Panc1 (cell line): ENCODE measurements at places on chromosomes 3 and 15. TPM values are rescaled to one million over a fixed set of nuclear protein-coding genes. Genes with fewer than 3 reads are reported as not detected.

Gene NMD3
- 64.6 TPM for total RNA-seq

Gene ZPLD1
- not detected for total RNA-seq

Gene RNU5B-1
- not detected for total RNA-seq

Gene GUCA1C
- total RNA-seq, result not detected

Gene LRRC34
- 1.2 TPM for total RNA-seq

Gene PRTG
- 11.4 TPM for total RNA-seq

Gene THBS1
- 61.9 TPM for total RNA-seq

Gene ADGRG7
- total RNA-seq, result not detected

Gene SI
- total RNA-seq, result not detected

Gene ACTC1
- total RNA-seq, result not detected

DNA sequence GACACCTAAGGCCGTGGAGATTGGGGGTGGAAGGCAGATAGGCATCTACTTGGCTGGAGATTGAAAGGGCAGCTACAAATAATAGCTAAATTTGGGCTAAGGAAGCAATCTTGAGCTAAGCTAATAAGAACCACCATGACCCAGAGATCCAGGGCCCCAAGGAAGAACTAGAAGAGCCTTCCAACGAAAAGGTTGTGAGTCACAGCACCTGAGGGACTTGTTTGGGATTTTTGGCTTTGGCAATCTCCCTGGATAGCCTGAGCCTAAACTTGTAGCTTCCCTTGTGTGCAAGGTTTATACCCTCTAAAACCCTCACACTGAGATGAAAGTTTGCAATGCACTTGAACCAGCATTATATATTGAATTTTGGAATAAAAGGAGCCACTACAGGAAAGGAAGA lies 364.0 kb upstream of the IL12A start:
- DNase-seq, result no peak

GRCh38 chr3:177448987-177449359 lies 251.7 kb upstream of the TBL1XR1 start:
- DNase-seq, result no peak

GRCh38 chr3:15964605-15965442 lies 167.0 kb upstream of the ANKRD28 start:
- DNase-seq, result no peak

- no peak for DNase-seq
Observed at GRCh38 chr15:39419651-39420050, 161.2 kb upstream of the THBS1 start.

GRCh38 chr15:51024735-51025453 lies 69.8 kb downstream of the TNFAIP8L3 start:
- no peak for DNase-seq

DNA sequence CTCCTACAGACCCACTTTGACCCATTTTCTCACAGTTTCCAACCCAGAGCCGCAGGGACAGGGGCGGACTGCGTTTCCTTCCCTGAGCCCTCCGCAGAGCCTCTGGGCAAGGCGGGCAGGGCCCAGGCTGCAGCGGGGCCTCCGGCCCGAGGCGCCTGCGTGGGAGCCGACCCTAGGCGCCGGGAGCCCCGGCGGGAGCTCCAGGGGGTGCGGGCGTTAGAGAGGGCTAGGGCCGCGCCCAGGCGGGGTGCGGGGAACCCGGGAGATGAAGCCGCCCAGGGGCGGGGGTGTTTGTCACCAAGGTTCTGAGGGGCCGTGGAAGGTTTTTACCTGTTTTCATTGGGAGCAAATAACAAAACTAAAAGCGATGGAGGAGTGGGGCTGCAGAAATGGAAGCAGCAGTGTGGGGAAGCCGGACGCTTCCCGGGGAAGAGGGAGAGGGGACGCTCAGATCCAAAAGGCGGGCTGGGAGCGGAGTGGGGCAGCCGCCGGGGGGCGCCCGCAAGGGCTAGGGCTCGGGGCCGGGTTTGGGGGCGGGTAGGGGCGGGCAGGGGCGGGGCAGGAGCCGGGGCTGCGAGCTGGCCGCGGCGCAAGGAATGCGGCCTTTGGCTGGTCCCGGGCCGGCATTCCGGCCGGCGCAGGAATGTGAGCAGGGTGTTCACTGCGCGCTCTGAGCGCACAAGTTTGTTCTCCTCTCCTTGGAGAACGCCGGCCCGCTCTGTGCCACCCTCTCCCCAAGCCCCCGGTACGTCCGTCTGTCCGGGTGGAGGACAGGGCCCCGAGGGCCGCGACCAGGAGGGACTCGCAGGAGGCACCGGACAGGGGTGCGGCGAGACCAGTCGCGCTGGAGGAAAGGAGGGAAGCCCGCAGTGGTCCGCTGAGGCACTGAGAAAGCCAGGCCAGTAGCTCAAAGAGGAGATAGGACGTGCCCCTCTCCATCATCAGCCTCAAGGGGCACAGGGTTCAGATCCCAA lies 61.1 kb downstream of the AMOTL2 start:
- no peak for DNase-seq

DNA sequence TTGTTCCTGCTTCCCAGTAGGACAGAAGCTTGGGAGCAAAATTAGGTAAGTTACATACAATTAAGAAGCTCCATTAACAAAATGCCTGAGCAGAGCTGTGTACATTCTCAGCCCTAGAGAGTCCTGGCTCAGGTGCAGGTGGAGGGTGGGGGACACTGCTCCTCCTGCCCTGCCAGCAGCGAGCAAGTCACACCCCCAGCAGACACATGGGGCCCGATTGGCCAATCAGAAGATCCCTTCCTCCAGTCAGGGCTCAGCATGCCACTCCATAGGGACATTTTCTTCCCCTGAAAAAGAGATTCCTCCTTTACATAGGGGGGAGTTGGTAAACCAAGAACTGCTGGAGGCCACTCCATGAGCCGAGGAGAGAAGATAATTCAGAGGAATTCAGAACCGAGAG lies 62.1 kb downstream of the PLXNA1 start:
- DNase-seq, result no peak

- no peak for DNase-seq
Observed at GRCh38 chr15:49036650-49037545, 9.3 kb downstream of the SECISBP2L start.

GRCh38 chr3:170171563-170171962 lies 10.0 kb downstream of the PHC3 start:
- no peak for DNase-seq

GRCh38 chr3:54755756-54756155 lies 172.1 kb downstream of the LRTM1 start:
- no peak for DNase-seq

- DNase-seq, result no peak
Observed at GRCh38 chr3:188380722-188381121, 226.8 kb downstream of the LPP start.

- DNase-seq, result no peak
Observed at GRCh38 chr15:38486936-38487335, 33.0 kb downstream of the FAM98B start.

- DNase-seq, result peak; percentile 18
Observed at GRCh38 chr3:11803977-11804892, 42.5 kb downstream of the TAMM41 start.
